Stimulated activated CD8-positive, alpha-beta memory T cell treated with anti-CD3 and anti-CD28 coated beads, Interleukin-15, amount 100 ng/mL, for 24 hours (primary cell): ENCODE measurements at places on chromosomes 4 and X.

- no peak for DNase-seq
These were observed 153.8 kb upstream of the KLF3 start for GRCh38 chr4:38510201-38510600.

GRCh38 chr4:72397314-72397713 lies 171.7 kb downstream of the ADAMTS3 start:
- no peak for DNase-seq

- no peak for DNase-seq
These were observed 38.6 kb downstream of the PRSS12 start for GRCh38 chr4:118314221-118314620.

DNA sequence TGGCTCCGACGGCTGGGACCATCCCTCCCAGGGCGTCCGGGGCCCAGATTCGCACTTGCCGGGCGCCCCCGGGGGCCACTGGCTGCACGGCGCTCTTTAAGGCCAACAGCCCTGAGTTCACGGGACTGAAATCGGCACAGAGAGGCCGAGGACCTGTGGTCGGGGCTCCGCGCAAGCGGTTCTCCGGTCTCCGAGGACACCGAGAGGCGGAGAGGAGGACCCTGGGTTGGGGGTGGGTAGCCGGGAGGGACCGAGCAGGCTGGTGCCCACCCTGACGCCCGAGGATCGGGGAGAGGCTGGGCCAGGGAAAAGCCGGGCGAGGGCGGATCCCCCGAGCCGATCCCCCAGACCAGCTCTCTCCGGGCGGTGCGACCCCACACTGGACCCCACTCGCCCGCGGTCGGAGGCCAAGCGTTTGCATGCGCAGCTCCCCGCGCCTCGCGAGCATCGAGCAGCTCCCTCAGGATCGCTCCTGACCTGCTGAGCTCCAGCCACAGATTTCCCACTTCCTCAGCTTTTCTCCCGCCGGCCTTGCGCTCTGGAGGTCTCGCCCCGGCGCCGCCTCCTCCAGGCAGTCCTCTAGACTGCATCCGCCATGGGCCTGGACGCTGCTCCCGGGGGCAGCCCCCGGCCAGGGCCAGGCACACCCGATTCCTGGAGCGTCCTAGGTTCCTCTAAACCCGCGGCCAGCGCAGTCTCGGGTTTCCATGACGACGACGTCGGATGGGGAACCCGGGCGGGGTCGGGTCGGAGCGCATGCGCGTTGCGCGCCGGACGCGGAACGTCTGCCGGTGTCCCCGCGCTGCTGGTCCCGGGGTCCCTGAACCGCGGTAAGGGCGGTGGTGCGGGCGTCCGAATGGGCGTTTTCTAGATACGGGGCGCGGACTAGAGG lies 17.6 kb upstream of the NAT8L start:
- DNase-seq = peak; percentile 81

DNA sequence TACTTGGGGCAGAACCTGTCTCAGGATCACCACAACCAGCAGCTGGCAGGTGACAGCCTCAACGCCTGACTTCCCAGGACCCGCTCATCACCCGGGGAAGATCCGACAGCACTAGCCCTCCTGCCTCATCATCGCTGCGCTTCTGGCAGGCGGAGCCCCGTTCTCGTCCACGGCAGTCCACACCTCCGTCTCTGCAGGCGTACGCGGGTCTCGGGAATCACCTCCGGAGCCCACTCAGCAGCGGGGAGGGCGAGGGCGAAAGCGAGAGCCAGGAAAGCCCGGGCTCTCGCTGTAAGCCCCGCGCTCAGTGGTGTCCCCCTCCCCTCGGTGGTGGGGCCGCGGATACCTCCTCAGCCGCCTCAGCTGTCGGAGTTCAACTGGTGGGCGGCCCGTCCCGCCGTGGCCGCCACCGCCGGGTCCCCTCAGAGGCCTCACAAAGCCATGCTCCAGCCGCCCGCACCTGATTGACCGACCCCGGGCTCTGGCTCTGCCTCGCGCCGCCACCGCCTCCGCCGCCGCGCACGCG lies 518 bp upstream of the CNKSR2 start:
- DNase-seq = peak; percentile 0

DNA sequence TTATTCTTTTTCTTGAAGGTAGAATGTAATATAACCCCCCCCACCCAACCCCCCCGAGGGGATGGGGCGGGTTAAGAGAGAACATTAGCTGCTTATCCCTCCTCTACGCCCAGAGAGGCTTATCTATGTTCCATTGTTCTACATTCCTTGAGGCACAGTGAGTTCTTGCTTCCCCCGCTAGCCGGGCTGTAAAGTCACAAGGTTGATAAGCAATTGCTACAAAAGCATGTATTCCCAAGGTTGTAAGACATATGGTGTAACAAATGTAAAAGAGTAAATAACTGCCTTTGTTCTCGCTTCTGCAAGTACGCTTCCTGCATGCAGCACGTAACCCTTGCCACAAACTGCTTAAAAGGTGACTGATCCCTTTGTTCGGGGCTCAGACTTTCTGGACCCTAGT lies 8.2 kb downstream of the DCAF8L2 start:
- DNase-seq = no peak

GRCh38 chrX:38879631-38880220 lies 78.5 kb downstream of the MID1IP1 start:
- no peak for DNase-seq

DNA sequence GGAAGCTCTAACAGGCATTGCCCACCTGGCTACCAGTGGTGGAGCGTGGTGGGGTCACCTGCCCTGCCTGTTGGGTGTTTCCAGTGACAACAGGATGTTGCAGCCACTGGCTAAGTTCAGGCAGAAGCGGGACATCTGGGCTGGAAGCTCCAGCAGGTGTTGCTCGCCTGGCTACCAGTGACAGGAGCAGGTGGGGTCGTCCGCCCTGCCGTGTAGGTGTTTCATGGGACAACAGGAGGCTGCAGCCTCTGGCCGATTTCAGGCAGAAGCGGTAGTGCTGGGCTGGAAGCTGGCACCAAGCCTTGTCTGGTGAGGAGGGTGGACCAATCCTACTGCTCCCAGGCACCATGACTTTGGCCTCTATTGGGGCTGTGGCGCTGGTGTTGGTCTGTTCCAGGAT lies 39.4 kb downstream of the RIPPLY1 start:
- DNase-seq = no peak

DNA sequence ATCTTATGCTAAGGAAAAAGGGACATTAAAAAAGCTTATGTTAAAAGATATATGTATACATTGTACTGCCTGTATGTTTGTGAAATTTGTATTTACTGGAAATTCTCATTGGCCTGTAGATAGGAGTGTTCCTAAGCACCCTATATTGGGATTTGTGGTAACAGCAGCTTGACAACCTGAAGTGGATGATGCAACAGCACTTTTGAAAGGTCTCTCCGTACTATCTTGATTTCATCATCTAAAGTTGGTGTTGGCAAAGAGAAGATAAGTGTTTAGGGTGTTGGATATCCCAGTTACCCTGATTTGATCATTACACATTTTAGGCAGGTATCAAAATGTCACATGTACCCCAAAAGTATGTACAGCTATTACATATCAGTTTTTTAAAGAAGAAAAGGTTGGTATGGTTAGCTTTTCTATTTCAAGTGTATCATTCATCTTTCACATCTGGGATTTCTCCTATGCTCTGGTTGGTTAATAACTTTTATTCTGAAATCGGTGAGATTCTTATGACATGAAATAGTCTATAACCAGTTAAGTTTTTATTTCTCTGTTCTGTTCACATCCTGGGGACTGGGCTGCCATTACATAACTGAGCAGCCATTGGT lies 10.3 kb downstream of the HADH start:
- no peak for DNase-seq

- no peak for DNase-seq
These were observed 963.3 kb downstream of the TRAM1L1 start for GRCh38 chr4:116122124-116122523.

DNA sequence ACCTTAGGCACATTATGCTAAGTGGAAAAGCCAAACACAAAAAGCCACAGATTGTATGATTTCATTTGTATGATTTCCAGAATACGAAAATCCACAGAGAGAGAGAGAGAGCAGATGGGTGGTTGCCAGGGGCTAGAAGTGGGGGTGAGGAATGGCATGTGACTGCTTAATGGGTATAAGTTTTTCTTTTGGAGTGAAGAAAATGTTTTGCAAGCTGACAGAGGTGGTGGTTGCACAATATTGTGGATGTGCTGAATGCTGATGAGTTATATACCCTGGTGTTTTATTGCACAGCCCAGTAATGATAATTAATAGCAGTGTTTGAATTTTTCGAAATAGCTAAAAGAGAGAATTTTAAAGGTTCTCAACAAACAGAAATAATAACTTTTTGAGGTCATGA lies 386.1 kb upstream of the HS3ST1 start:
- no peak for DNase-seq

DNA sequence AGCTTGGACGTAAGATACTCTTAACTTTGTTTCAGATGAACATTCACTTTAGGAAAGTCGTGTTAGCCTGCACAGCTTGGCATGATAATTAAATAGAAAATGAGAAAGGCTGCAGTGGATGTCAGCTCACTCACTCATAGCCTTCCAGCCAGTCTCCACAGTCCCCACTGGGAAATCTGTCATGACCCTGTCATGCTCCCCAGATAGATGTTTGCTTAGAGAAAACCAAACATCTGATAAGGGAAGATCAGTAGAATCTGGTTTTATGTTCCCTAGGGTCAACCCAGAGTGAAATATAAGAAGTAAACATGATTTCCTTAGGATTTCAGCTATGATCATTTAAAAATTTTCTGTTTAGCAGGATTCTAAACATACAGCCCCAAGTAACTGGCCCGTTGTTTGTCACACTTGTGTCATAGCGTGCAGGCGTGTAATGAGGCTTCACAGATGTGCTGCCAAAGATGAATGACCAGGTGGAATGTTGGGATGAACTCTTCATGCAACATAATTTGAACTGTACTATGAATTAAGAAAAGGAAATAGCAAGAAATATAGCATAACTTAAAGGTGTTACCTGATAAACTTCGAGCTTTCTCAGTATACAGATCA lies 180.1 kb downstream of the BANK1 start:
- no peak for DNase-seq

- no peak for DNase-seq
These were observed 88.5 kb upstream of the ADRA2C start for GRCh38 chr4:3677748-3678070.

DNA sequence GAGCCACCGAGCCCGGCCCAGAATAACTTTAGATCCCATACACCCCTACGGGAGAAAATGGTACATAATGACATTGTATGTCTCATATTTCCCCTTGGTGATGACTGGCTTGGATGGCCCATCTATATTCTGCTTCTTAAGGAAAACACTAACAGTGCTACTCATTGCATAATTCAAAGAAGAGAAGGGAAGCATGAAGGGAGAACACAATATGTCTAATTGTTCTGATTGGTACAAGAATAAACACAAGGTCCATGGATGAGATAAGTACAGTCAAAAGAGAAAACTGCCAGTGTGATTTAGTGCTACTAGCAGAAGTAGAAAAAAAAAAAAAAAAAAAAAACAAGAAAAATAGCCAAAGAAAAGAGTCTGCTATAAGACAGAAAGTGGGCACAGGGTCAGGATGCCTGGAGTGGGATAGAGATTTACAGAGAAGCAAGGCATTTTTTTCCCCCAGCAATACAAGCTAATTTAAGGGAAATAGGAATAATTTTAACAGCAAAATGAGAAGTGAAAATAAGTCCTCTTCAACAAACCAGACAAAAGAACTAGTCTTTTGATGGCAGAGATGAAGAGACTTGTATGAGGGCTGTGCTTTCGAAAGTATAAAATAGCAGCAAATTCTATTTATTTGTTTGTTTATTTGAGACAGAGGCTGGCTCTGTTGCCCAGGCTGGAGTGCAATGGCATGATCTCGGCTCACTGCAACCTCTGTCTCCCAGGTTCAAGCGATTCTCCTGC lies 96.5 kb upstream of the MAP3K15 start:
- DNase-seq = no peak

GRCh38 chr4:93092765-93093164 lies 735.8 kb upstream of the ATOH1 start:
- no peak for DNase-seq

GRCh38 chrX:134660627-134661026 lies 2.4 kb upstream of the PLAC1 start:
- DNase-seq = no peak

- DNase-seq = no peak
These were observed 112.3 kb upstream of the BCOR start for GRCh38 chrX:40209951-40210617.

- no peak for DNase-seq
These were observed 23.6 kb upstream of the SLC25A43 start for GRCh38 chrX:119375561-119375960.

DNA sequence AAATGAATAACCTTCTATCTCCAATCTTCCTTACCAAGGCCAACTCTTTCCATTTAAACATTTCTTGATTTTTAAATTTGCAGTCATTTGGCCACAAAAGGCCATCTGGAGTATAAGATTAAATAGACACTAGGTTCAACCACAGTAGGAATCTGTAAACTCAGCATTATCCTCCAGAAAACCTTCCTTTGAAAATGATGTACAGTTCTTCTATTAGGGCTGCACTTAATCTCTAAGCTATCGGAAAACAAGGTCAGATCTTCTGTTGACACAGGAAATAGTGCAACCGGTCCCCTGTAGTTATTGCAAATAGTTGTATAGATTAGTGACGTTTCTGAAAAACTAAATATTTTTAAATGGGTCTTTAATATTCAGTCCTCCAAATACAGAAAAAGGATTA lies 359.0 kb upstream of the ATOH1 start:
- no peak for DNase-seq

GRCh38 chrX:45758738-45759397 lies 558.2 kb upstream of the DIPK2B start:
- no peak for DNase-seq

DNA sequence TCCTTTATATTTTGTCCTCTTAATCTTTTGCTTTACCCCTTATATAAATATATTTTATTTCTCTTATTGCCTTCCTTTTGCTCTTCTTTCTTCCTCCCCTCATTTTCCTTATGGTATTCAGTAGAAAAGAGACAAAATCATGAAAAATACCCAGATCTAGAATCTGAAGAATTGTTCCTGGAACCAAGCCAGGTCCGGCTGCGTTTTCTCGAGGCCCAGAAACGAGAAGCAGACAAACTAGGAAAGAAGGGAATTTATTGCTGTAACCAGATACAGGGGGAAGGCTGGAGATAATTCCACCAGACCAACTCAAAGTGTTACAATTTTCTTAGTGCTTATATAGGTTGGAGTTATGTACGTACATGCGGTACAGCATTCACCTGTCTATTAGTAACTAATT lies 328.7 kb downstream of the GABRG1 start:
- DNase-seq = no peak

DNA sequence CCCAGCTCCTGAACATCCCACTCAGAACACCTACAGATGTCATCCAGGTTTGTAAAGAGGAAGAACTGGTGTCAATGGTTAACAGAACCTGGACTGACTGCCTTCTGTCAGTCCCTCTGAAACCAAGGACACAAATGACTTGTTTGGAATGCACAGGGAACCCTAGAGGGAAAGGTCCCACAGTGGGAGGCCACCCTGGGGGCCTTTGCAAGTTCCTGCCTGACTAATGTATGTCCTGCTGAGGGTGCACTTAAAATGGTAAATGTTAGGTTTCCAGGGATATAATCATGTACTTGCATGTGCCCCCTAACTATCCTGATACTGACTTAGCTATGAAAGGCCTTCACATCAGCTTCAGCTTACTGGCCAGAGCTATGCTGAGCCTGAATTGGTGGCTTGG lies 15.0 kb upstream of the XAGE2 start:
- DNase-seq = no peak
